NCI-H2107 (cell line): ENCODE measurements at places on chromosomes 7 and 10.

- DNase-seq: no peak
These were observed 52.1 kb downstream of the TSPAN12 start for GRCh38 chr7:120805636-120806388.

- no peak for DNase-seq
These were observed 54.2 kb upstream of the TARP start for GRCh38 chr7:38327637-38328036.

- DNase-seq: no peak
These were observed 5.7 kb upstream of the TIAL1 start for GRCh38 chr10:119602241-119603095.

DNA sequence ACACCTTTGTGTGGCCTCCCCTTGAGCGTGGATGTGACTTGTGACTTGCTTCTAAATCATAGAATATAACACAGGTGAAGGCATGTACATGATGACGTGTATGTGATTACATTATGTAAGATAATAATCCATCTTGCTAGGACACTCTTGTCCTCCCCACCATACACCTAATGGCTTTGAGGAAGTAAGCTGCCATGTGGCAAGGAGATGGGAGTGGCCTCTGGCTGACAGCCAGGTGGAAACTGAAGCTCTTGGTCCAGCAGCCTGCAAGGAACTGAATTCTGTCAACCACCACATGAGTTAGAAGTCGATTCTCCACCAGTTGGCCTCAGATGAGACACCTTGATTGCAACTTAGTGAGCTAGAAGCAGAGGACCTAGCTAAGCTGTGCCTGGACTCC, 67.4 kb upstream of the ELN start:
- DNase-seq: no peak

DNA sequence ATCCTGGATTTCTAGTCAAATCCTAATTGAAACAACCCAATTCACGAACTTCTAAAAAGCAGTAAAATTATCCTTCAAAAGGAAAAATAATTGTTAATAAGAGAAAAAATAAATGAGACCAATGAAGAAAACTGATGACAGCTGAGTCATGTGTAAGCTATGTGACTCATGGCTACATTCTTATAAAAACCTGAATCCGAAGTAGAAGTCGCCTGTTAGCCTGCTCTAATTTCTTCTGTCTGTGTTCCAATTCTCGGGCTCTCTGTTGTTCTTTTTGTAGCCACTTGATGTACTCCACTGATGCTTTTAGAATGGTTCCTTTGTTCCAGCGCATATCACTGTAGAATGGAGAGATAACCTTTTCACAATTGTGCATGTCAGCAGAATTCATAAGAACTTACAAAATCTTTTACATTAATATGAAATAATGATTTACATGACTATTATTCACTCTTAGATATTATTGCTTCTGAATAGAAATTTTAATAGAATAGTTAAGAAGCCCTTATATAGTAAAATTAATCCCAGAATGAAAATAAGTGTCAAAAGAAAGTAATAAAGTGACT, 88.8 kb downstream of the TFEC start:
- no peak for DNase-seq

GRCh38 chr7:44395067-44395466, 69.7 kb upstream of the CAMK2B start:
- no peak for DNase-seq

DNA sequence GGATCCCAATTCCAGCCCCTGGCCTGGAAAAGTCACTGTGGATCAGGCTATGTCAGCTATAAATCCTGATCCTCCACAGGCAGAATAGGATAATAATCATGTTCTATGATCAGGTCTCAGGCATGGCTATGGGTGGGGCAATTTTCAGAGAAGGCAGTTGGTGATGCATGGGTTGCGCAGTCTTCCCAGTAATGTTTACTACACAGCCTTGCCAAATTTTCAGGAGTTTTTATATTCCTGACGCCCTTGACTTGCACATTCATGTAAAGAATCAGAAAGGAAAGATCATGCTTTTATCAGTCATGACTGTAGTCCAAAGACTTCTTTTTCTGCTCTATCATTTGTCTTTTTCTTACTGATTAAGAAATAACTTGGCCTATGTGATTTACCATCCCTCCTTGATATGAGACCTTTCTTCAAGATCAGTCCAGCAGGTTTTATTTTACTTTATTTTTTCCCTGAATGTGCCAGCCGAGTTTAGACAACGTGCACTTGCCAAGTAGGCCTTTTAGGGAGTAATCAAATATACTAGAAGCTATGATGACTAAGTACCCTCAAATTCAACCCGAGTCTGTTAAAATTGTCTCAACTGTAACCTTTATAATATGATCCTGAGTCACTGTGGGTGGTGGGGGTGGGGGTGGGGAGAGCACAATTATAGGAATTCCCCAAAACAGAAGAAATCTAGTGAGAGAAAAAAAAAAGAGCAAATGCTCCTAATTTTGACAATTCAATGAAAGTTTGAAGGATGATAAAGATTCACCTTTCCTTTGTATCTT, 31.9 kb downstream of the ARL4A start:
- no peak for DNase-seq

- DNase-seq: no peak
These were observed 48.4 kb downstream of the PRR15 start for GRCh38 chr7:29611941-29612544.

DNA sequence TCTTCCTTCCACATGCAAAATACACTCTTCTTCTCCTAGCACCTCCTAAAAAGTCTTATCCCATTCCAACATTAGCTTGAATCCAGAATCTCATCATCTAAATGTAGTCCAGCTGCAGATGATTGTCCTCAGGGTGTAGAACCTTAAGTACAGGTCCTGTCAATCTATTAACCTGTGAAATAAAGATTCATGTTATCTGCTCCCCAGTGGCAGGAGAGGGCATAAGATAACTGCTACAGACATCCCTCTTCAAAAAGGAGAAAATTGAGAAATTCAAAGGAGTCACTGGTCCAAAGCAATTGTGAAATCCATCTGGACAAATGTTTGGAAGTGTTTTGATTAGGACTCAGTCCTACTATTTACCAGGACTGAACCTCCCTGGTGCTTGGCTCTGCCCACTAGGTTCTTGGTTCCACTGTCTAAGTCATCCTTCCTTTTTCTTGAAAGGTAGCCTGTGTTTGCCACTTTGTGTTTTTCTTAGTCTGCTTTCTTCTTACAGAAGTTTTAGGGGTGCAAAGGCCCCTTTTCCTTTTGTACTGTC, 96.2 kb downstream of the ADD3 start:
- DNase-seq: no peak

DNA sequence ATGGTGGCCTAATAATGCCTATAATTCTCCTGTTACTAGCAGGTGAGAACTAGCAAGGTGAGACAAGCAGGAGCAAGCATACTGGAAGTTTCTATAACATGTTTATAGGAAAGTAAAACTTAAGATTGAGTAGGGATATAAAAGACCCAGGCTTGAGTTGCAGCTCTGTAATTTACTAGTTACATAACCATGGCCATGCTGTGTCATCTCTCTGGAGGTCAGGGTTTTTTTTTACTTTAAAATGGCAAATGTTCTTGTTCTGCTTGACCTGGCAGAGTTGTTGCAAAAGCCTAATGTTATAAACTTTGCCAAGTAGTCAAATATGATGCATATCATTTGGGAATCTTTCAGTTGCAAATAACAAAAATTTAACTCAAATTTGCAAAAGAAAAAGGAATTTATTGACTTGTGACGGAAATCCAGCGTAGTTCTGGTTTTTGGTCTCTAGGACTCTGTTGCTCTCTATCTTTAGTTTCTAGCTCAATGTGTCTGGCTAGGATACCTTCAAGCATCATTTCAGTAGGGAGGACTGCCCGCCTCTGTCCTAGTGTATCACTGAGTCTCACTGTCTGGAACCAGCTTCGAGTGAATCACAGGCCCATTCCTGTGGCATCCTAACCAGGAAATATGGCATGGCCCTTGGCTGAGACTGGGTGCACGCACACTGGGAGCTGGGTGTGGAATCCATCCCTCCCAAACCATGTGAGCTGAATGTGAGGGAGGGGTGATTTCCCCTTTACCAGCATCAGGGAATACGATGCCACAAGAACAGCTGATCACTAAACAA, 67.9 kb downstream of the ADAM22 start:
- DNase-seq: no peak

DNA sequence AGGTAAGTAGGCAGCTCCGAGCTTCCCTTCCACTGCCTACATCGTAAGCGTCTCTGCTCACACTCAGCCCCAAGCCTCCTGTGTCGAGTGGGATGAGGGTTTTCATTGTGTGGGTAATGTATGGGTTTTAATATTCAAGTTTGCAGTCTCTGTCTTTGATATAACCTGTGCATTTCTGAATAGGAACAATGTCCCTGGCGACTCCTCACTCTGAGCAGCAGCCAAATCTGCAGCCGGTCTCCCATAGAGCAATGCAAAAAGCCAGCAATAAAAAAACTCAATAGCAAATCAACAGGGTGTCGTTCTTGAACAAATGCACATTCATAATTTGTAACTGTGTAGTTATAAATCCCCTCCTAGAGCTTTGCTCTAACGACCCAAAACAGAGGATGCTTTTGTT, 33.4 kb downstream of the PPP1R17 start:
- DNase-seq: no peak

- DNase-seq: no peak
These were observed 1.8 kb downstream of the CHRM2 start for GRCh38 chr7:136869991-136870865.

DNA sequence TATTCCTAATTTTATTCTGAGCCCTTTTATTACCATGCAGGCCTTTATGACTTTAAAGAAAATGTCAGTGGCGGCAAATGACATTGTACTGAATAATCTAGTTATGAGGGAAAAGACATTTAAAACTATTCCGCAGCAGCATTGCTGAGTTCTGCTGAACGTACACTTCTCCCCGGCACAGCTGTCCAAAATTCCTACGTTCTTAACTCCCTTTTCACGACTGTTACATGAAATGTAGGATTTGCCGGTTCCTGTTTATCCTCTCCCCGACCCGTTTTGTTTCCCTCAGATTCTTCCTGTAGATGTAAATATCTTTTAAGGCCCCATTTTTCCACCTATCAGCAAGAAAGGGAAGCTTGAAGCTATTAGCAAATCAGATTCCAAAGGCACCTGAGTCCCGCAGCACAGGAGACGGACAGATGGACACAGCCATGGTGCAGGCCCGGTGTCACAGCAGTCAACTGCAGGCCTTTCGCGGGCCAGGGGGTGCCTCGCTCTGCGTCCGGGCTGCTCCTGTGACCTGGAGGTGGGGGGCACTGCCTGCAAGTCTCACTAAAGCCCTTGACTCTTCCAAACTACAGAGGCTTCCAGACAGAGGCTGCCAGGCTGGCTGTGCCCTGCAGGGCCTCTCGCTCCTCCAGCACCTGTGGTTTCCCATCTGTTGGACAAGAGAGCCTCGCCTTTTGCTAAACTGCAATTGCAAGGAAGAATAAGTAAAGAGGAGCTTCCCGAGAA, 485.0 kb upstream of the MGMT start:
- no peak for DNase-seq

DNA sequence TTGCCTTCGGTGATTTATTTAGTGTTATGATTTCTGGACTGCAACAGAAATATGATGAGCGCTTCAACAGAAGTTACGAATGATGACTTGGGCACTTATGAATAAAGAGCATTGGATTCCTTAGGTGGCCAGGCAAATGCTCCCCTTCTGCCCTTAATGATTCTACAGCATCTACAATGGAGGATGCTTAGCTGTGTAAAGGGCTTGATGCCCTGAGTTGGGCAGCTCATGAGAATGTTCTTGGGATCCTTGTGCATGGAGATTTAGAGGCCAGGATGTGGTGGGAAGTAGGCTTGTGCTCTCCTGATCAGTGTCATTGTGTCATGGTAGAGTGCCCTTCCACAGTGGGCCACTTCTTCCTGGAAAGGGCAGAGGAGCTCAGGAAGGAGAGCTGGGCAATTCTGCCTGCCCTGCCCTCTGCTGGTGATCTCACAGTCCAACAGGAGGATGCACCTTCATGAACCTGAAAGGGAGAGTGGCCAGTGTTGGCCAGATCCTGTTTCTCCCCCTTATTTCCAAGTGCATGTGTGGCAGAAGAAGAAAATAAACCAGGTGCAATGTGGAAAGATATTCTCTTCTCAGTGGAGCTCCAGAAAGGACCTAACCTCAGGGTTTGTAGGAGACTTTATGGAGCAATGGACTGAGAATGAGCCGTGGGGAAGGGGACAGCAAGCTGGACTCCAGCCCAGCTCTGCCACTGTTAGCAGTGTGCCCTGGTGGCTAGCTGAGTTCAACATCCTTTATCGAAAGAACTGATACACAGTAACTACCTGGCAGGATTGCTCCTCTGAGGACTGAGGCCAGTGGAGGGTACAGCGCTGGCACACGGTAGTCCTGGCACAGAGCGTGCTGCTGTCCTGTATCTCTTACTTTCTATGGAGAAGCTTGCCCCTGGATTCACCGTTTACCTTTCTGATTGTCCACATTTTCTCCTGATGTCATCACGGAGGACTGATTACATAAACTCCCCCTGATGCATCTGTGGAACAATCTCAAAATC, 182.9 kb downstream of the BMPER start:
- DNase-seq: no peak

- DNase-seq: no peak
These were observed 74.0 kb downstream of the PTPRE start for GRCh38 chr10:127980898-127981297.

GRCh38 chr7:93310346-93310745, 78.2 kb downstream of the VPS50 start:
- DNase-seq: no peak

DNA sequence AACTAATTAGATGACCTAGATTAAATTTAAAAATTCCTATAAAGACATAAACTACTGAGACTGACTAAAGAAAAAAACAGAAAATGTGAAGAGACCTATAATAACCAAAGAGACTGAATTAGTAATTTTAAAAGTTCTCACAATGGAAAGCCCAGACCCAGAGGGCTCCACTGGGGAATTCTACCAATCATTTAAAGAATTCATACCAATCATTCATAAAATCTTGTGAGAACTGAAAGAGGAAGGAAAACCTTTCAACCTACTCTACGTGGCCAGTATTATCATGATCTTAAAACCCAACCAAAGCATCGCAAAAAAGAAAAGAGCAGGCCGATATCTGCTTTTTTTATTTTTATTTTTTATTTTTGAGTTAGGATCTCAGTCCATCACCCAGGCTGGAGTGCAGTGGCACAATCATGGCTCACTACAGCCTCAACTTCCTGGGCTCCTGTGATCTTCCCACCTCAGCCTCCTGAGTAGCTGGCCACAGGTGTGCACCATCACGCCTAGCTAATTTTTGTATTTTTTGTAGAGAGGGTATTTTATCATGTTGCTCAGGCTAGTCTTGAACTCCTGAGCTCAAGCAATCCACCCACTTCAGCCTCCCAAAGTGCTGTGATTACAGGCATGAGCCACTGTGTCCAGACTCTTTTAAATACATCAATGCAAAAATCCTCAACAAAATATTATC, 48.6 kb downstream of the DGKI start:
- DNase-seq: no peak

GRCh38 chr10:77867124-77867719, 59.3 kb downstream of the DLG5 start:
- no peak for DNase-seq

- DNase-seq: no peak
These were observed 104.0 kb upstream of the ZEB1 start for GRCh38 chr10:31215052-31215451.

DNA sequence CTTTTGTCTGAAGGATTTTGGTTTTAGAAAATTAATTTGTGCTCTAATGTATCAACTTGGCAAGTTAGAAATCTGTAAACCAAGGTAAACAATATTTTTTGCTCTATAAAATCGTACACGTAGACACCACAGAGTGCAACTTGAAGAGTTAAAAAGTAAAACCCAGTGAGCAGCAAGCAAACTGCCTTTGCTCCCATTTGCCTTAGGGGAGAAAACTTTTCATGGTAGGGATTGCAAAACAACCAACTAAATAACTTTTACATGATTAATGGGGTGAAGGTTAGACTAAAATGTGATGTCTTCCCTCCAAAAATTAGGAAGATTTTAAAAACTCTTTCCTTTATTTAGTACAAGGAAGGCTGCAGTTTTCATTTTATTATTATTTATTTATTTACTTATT, 224.2 kb upstream of the LYZL1 start:
- no peak for DNase-seq
